Inflammatory macrophage (primary cell): ENCODE measurements at places on chromosomes 12 and 14.

DNA sequence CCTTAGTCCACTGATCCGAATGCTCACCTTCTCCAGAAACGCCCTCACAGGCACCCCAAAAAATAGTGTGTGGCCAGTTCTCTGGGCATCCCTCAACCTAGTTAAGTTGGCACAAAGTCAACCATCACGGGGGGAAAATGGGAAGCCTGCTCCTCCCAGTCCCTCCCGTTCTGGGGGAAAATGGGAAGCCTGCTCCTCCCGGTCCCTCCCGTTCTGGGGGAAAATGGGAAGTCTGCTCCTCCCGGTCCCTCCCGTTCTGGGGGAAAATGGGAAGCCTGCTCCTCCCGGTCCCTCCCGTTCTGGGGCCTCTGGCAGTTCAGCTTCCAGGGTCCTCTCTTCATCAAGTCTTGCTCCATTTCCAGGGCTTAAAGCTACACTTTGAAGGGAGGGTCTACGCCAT lies 106.1 kb downstream of the RIMBP2 start:
- no peak for DNase-seq

GRCh38 chr12:14629832-14630710 lies 62.4 kb upstream of the PLBD1 start:
- peak; percentile 78 for DNase-seq

- peak; percentile 80 for DNase-seq
These were observed 6.1 kb downstream of the NEK9 start for GRCh38 chr14:75120541-75121291.

- DNase-seq = no peak
These were observed 16.4 kb upstream of the ST8SIA1 start for GRCh38 chr12:22350886-22351285.

- no peak for DNase-seq
These were observed 53.9 kb downstream of the TMEM260 start for GRCh38 chr14:56633544-56633943.

DNA sequence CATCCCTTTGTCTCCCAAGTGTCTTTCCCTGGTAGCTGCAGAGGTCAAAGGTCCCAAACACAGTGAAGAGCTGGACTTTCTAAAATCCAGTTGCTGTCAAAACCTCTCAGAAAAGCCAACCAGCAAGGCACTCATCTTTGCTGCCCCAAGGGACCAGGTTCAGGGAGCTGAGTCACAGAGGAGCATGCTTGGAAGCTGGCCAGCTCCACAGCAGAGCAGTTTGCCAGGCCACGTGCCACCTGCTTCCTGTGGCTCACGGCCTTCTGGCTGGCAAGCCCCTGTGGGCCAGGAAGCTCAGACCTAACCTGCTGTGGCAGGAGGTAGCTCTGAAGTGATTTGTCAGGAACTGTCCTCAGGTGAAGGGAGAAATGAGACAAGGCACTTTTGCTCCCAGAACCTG lies 3.6 kb downstream of the ISCU start:
- DNase-seq = peak; percentile 13
